ENCODE measurements at places on chromosomes 2 and 18. TPM values are rescaled to one million over a fixed set of nuclear protein-coding genes. Genes with fewer than 3 reads are reported as not detected.

Gene KCNG2
- not detected for total RNA-seq

Gene MYCN
- total RNA-seq = not detected

Gene GCA
- total RNA-seq = 10.2 TPM

Gene SERPINB4
- not detected for total RNA-seq

Gene TAF1B
- 27.9 TPM for total RNA-seq

Gene DSC1
- total RNA-seq = not detected

Gene FBXO41
- total RNA-seq = 5.2 TPM

Gene TFPI
- total RNA-seq = 24.0 TPM

Gene TLX2
- total RNA-seq = not detected

Gene EPG5
- total RNA-seq = 82.9 TPM

Gene ZNF892
- 6.7 TPM for total RNA-seq

Gene WDR43
- 120 TPM for total RNA-seq

Gene ATL2
- 109 TPM for total RNA-seq

Gene ALPI
- total RNA-seq = not detected

Gene FAP
- total RNA-seq = 10.3 TPM

Gene PGAP1
- 13.4 TPM for total RNA-seq

Gene RPE
- total RNA-seq = 74.7 TPM

Gene SIX2
- not detected for total RNA-seq

Gene KYNU
- total RNA-seq = 134 TPM

Gene RGPD4
- not detected for total RNA-seq

Gene SIGLEC15
- total RNA-seq = under 0.01 TPM

Gene RUFY4
- not detected for total RNA-seq

Gene MERTK
- 3.6 TPM for total RNA-seq

Gene DRC1
- total RNA-seq = 0.73 TPM

All from melanocyte of skin (primary cell).